Stimulated activated CD4-positive, alpha-beta T cell treated with anti-CD3 and anti-CD28 coated beads, Interleukin-12 subunit alpha, Interleukin-12 subunit beta, amount 100 ng/mL, for 4 hours (primary cell): ENCODE measurements at places on chromosomes 5 and 9.

DNA sequence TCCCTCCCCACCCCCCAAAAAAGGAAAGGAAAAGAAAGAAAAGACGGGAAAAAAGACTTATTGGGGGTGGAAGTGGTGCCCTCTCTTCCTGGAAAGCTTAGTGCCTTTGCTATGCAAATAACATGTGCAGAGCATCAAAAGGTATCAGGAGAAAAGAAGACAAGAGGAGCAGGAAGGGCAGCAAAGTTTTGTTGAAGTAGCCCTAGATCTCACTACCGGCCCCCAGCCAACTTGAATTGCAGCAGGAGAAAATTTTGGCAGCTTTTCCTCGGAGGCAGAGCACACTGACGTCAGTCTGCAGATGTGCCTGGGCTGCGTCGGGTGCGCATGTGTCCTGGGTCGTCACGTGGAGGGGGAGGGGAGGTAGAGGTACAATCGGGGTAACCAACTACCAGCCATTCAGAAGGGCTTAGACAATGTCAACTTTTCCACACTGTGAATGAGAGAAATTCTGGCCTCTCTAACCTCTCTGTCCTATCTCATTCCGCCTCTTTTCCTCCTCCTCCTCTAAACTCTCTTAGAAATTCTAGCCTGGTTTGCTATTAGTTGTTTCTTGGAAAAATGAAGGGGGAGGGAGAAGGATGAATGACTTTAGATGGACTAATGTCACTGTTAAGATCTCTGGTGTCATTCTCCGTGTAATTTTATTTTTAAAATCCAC, at the start of gene ADAMTS6:
Gene ADAMTS6, minus strand, starts transcription at position 286 of the 661 bp plus-strand sequence. CDS start 8,247 bp downstream, outside the sequence.
- peak; percentile 69 for DNase-seq

DNA sequence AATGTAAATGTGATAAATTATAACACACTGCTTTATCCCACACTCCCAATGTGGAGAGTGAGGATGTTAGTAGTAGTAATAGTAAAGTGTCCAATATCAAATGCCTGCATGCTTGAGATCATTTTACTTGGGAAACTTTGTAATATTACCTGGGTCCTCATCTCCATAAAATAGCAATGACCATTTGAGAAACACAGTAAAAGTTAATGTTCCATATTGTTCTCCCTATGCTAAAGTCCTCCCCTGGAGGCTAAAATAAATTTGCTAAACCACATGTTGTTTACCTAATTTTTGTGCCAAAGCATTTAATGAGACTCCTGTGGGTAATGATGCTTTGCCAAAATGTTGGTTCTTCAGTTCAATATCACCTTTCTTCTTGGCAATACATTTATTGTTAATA, 291.2 kb downstream of the CDH10 start:
- no peak for DNase-seq

DNA sequence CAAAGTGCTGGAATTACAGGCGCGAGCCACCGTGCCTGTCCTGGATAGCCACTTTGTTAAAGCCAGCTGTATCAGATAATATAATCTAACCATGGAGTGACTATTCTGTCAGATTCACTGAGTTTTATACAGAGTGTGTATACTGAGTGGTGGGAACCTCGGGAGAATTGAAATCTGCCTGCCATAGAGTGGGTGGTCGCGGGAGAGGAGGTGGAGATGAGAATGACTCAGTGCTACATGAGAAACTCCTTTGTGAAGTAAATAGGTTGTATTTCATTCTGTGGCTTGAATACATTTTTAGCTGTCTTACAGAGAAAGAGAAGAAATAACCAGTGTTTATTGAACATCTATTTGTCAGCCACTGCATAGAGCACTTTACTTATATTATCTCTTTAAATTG, 26.4 kb downstream of the ATP6V0E1 start:
- peak; percentile 13 for DNase-seq

GRCh38 chr9:137530331-137530730, 19.9 kb downstream of the PNPLA7 start:
- no peak for DNase-seq

- no peak for DNase-seq
Observed at GRCh38 chr5:16520841-16521240, 55.2 kb upstream of the ZNF622 start.

- DNase-seq: no peak
Observed at GRCh38 chr5:173624282-173624681, 7.8 kb upstream of the BOD1 start.

DNA sequence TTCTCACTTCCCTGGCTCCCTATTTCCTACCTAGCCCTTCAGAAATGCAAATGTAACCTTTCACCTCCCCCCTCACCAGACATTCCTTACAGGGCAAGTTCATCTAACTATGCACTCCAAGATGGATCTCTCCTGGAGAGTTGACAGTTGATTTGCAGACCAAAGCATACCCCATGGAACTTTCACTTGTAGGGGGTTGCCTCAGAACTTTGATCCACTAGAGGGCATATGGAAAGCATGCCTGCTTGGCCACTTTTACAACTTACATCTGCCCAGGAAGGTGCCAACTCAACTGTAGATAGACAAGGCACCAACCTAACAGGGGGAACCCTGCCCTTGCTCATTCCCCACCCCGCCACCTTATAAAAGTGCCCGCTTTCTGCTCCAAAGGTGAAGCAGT, 187.8 kb downstream of the NXNL2 start:
- DNase-seq: no peak

DNA sequence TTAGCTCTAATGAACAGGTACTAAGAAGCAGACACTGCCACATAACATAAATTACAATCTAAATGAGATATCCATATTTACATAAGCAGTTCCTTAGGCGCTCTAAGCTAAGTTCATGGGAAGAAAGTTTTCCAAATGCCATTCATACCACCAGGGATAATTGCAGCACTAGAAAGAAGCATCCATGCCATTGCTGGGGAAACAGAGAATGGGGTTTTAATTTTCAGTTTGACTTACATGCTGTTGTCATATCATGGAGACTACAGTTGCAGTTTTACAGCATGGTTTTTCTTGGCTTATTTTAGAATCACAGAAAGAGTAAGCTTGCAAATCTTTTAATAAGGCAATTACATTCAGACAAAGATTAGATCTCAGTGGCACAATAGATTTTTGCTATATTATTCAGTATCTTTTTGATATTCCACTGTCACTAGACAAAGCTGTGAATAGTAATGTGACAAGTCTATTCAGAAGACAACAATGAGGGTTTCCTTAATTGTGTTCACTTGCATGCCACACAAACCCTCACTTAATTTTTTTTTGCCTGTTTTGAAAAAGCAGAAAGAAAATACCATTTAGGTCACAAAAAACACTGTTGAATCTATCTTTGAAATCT, 108.4 kb upstream of the ELAVL2 start:
- no peak for DNase-seq

- no peak for DNase-seq
Observed at GRCh38 chr5:17012289-17012688, 76.2 kb upstream of the MYO10 start.

DNA sequence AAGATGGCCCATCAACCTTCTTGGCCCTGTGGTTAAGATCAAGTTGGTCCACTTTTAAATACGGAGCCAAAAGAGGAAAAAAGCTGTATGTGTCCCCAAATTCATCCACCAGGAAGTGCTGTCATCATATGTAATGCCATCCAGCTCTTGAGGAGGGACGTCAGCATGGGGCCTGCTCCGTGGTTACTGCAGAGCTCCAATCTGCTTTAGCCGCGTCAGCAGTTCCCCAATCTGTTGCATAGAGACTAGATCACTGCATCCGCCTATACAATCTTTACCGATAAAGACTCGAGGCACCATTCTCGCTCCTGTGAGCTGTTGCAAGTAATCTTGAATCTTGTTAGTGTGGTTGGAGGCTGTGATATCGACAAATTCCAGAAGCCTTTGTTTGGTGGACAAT, 65.7 kb downstream of the GABRA6 start:
- DNase-seq: no peak

DNA sequence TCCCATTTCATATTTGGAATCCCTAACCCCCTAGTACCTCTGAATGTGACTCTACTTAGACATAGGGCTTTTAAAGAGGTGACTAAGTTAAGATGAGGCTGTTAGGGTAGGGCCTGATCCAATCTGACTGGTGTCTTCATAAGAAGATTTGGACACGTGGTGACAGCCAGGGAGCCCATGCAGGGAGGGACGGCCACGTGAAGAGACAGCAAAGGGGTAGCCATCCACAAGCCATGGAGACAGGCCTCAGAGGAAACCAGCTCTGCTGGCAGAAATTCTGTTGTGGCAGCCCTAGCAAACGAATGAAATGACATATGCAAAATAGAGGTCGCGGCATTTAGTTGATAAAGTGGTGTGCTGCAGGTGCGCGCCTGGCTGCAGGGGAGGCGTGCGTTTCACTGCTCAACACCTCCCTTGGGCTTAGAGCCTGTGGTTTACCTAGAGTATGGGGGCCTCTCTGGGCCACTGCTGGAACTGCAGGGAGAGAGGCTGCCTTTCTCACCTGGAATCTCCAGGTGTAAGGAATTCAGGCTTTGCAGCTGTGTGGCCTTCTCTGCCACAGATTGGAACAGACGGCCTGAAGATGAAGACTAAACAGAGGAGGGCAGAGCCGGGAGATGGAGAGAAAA, 7.1 kb upstream of the AFAP1L1 start:
- DNase-seq: peak; percentile 25

DNA sequence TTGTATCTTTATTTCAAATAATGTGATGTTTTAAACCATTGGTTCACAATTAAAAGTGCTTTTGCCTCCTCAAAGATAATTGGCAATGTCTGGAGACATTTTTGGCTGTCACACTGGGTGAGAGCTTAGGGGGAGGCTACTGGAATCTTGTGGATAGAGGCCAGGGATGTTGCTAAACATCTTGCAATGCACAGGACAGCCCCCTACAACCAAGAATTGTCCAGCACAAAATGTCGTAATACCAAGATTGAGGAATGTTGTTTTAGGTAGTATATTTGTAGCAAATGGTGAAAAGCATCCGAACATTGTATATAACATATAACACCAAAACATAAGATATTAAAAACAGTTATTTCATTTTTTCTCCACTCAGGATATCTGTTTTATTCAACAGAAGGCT, 99.8 kb downstream of the SLC44A1 start:
- DNase-seq: no peak

DNA sequence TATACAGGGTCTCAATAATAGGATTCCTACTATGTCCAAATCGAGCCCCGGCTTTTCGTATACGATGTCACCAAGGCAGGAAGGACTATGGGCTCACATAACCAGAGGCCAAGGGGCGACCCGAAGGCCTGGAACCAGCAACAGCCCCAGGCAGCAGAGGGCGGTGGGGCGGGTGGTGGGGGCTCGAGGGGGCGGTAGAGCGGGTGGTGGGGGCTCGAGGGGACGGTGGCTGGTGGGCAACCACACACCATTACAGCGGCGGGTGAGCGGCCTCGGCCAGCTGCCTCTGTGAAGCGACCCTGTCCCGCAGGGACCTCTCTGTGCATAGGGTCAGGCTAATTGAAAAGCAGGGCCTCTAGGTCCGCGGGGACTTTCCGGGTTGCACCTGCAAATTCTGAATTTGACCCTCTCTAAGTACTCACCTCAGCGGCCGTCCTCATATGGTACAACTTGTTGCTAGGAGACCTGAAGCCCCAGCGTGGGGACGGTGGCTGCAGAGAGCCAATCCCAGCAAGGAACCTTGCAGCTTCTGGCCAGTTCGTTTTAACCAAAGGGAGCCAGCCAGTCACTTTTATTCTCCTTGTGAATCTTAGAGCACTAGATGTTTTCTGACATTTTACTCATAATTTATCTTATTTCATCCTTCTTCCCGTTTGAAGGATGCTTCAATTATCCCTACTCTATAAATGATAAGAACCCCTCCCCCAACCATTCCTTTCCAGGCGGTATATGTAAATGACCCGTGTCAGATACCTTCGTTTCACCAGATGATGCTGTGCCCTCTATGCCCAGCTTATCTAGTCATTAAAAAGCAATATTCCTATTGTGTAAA, at the start of gene NME5:
Gene NME5, minus strand, starts transcription at position 480 of the 832 bp plus-strand sequence. CDS start 648 bp downstream, outside the sequence.
- no peak for DNase-seq

GRCh38 chr9:1522219-1522767, 472.1 kb downstream of the DMRT2 start:
- no peak for DNase-seq

GRCh38 chr9:2130941-2131340, 115.8 kb downstream of the SMARCA2 start:
- DNase-seq: no peak

GRCh38 chr9:115978091-115978490, 175.5 kb upstream of the PAPPA start:
- DNase-seq: no peak

DNA sequence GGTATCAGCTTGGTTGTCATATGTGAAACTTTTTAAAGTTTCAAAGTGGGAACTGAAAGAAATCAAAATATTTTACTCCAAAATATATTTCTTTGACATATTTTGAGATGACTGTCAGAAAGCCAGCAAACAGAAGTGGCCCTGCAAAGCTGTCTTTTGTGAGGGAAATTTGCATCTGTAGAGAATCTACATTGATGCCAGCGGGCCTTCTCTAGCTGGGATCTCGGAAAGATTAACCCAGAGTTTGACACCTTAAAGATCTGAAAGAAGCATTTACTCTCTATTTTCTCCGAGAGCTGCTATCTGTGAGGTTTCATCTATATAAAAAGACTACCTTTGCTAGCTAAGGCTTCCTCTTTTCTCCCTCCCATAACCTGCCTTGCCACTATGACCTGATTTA, 303.6 kb downstream of the FBXL17 start:
- DNase-seq: no peak

DNA sequence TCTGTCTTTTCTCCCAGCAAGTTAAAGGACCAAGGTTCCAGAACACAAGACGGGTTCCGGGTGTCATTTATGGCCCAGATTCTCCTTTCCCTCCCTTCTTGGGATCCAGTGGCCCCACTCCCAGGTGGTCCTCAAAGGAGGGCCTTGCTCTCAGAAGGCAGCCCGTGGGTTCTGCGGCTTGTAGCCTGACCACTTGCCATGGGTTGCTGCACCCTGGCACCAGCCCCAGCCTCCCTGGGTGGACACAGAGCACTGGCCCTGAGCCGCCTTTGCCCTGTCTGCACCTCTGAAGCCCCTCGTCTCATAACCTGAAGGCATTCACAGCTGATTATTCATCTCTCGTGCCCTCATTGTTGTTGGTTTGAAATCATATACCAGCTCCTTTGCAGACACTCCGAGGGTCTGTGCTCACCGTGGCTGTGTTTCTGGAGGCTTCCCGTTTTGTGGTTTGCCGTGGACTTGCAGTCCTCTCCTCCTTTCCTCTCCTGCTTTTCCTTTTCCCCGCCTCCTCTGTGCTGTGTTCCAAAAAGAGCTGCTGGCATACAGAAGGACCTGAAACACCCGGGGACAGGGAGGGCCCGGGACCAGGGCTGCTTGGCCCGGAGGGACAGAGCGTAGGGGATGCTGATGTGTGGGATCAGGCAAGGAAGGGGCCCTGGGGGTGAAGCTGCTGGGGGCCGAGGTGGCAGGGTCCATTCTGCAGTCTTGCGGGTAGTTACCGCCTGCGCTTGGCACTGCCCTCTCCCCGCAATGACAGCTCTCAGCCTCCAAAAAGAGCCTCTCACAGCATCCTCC, 49.5 kb upstream of the FCN2 start:
- DNase-seq: no peak

- DNase-seq: no peak
Observed at GRCh38 chr5:159749146-159749545, 167.1 kb upstream of the ADRA1B start.

DNA sequence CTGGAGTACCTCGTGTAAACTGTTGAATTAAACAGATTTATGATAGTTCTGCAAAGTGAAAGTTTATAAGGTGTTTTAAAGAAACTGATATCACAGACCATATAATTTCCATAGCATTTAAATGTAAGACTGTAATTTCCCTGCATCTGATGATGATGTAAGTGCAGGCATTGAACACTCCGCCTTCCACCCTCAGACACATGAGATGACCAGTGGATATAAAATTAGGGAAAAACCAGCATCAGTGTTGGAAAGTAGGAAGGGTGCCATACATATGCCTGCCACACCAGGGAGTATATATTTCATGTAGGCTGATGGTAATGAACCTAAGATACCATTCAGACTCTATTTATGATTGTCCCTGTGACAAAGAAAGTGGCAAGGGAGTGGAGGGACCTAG, 519.2 kb downstream of the ACTL7B start:
- no peak for DNase-seq
